Neural crest cell (in vitro differentiated cells): ENCODE measurements at places on chromosomes 2 and 18.

GRCh38 chr18:39692367-39693015, 2126.9 kb upstream of the CELF4 start:
- DNase-seq, result no peak

DNA sequence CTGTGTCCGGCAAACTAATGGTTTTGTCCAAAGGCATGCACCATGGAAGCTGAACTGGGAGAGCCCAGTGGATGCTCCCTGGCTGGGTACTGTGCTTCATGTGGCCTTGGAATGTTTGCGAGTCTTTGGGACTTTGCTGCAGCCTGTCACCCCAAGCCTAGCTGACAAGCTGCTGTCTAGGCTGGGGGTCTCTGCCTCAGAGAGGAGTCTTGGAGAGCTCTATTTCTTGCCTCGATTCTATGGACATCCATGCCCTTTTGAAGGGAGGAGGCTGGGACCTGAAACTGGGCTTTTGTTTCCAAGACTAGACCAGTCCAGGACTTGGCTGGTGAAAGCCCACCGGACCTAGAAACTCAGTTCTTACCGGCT, 1.7 kb downstream of the MARS2 start:
- DNase-seq, result no peak

GRCh38 chr2:221337957-221338685, 234.0 kb downstream of the EPHA4 start:
- no peak for DNase-seq

- DNase-seq, result no peak
Measured at GRCh38 chr2:11437602-11438001, 28.4 kb downstream of the E2F6 start.

- DNase-seq, result no peak
Measured at GRCh38 chr2:31314761-31315160, 80.8 kb downstream of the EHD3 start.
